Activated CD4-positive, alpha-beta T cell treated with anti-CD3 and anti-CD28 coated beads, Interleukin-2, amount 10 ng/mL, durations not matched to agents 24 days and 14 days (primary cell): ENCODE measurements at places on chromosomes 6 and 20.
A peak's percentile ranks its signal among the peaks of the same experiment; 100 is the strongest.

GRCh38 chr6:31466466-31466865 is 31.5 kb upstream of the MICB start:
- H3K27ac ChIP-seq: peak overlapping the region; percentile 56
- peaks cover 74% of the 10 kb centered on the region for H3K4me1 ChIP-seq
- peaks cover 62% of the 10 kb centered on the region for H3K36me3 ChIP-seq
- no peaks in the 10 kb centered on the region for H3K27me3 ChIP-seq

DNA sequence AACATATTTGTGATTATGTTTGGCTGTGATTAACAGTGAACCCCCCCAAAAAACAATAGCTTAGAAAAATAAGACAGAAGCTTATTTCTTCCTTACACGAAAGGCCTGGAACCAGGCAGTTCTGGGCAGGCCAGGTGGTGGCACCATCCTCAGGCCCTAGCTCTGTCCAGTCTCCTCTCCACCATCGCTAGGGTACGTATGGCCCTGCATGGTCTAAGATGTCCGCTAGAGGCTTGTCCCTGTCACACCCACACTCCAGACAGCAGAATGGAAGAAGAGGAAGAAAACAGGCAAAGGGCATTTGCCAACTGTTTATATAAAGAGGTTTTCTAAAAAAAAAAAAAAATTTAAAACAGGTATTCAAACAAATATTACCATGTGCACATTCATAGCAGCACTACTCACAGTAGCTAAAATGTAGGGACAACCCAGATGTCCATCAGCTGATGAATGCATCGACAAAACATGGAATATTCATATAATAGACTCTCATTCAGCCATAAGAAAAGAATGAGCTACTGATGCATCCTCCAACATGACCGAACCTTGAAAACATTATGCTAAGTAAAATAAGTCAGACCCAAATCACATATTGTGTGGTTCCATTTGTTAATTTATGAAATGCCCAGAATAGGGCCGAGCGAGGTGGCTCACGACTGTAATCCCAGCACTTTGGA is 6.7 kb downstream of the TGM3 start:
- peaks cover 5% of the 10 kb centered on the region for H3K27me3 ChIP-seq
- H3K36me3 ChIP-seq: no peaks in the 10 kb centered on the region
- no peak overlapping the region for H3K4me3 ChIP-seq
- no peak overlapping the region for H3K27ac ChIP-seq
- peaks cover 3% of the 10 kb centered on the region for H3K4me1 ChIP-seq
- DNase-seq: no peak

DNA sequence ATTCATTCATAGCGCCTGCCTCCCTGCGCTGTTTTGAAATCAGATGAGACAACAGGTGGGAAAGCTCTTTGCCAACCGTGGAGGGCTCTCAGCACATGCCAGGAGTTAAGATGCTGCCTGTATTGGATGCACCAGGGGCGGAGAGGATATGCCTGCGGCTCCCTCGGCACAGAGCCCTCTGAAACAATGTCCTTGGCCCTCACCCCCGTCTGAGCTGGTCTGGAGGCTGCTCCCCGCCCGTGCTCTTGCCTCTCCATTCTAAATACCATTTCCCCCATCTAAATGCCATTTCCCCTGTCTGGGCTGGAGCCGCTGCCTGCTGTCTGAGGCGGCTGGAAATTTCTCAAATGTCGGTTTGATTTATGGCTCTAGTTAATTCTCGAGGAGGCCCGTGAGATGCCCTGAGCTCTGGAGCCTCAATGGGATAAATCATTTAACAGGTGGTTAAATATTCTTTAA is 50.8 kb upstream of the MLN start:
- no peak overlapping the region for H3K27ac ChIP-seq
- peaks cover 19% of the 10 kb centered on the region for H3K4me1 ChIP-seq
- peaks cover 30% of the 10 kb centered on the region for H3K27me3 ChIP-seq
- H3K36me3 ChIP-seq: no peaks in the 10 kb centered on the region
- no peak overlapping the region for H3K4me3 ChIP-seq
- no peak for DNase-seq

DNA sequence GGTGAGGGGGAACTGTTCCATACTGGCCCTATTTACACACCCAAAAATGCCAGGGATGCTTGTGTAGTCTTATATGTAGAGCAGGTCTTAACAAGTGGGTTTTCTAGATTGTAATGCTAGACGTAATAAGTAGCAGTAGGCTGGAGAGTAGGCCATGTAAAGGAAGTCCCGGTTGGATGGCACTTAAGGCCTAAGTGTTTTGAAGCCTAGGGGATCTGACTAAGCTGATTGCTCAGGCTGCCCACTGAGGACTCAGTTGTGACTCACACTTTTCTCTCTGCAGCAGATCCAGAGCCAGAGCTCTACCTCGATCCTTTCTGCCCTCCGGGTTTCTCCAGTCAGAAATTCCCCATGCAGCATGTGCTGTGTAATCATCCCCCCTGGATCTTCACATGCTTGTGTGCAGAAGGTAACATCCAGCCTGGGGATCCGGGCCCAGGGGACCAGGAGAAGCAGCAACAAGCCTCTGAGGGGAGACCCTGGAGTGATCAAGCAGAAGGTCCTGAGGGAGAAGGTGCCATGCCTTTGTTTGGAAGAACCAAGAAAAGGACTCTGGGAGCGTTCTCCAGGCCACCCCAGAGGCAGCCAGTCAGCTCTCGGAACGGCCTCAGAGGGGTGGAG is 26.6 kb downstream of the ZNF133 start:
- no peaks in the 10 kb centered on the region for H3K4me1 ChIP-seq
- DNase-seq: no peak
- H3K27ac ChIP-seq: no peak overlapping the region
- peaks cover 7% of the 10 kb centered on the region for H3K36me3 ChIP-seq

- H3K4me1 ChIP-seq: peaks cover 43% of the 10 kb centered on the region
- no peak overlapping the region for H3K27ac ChIP-seq
- H3K27me3 ChIP-seq: no peaks in the 10 kb centered on the region
- peaks cover 4% of the 10 kb centered on the region for H3K36me3 ChIP-seq
- no peak overlapping the region for H3K4me3 ChIP-seq
Measured at GRCh38 chr20:59124296-59125029, 39.2 kb upstream of the ZNF831 start.

DNA sequence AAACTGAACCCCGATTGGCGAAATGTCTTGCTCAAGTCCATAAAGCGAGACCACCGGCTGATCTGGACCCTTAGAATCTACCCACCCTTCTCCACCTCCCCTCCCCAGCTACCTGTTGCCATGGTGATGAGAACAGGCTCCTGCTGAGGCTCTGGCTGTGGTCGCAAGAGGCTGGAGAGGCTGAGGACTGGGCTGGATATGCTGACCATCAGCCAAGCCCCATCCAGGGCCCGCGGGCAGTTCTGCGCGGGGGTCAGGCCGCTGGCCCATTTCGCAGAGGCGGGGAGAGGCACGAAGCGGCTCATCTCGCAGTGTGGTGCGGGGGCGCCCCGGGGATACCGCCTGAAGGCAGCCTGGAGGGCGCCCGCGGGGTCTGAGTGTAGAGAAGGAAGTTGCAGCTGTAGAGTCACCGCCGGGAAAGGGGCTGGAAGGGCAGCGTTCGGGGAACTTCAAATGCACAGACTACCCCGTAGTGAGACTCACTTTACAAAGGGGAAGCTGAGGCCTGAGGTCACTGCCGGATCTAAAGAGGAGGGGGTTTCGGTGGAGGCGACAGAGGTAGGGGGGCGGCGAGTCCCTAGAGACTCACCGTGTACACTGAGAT is 671 bp downstream of the TAPBP start:
- no peaks in the 10 kb centered on the region for H3K27me3 ChIP-seq
- peak; percentile 83 for DNase-seq
- peaks cover 51% of the 10 kb centered on the region for H3K36me3 ChIP-seq
- peaks cover 43% of the 10 kb centered on the region for H3K4me1 ChIP-seq
- H3K27ac ChIP-seq: peak overlapping the region; percentile 98
- peak overlapping the region; percentile 98 for H3K4me3 ChIP-seq
